ENCODE measurements at places on chromosomes 5 and 9. TPM values are rescaled to one million over a fixed set of nuclear protein-coding genes. Genes with fewer than 3 reads are reported as not detected.

GNA14 gene
- not detected for total RNA-seq

COL5A1 gene
- total RNA-seq = 2,410 TPM

TTC39B gene
- total RNA-seq = 27.9 TPM

MCIDAS gene
- not detected for total RNA-seq

FGF1 gene
- total RNA-seq = 6.9 TPM

DNM1 gene
- total RNA-seq = 87.0 TPM

NFIB gene
- total RNA-seq = 63.1 TPM

TXNDC8 gene
- not detected for total RNA-seq

- peaks cover 3% of the 10 kb centered on the region for H3K36me3 ChIP-seq
- H3K27ac ChIP-seq = no peak overlapping the region
- no peak for DNase-seq
- H3K4me3 ChIP-seq = no peak overlapping the region
Observed at GRCh38 chr9:26266146-26266793, 588.0 kb upstream of the TUSC1 start.

DNA sequence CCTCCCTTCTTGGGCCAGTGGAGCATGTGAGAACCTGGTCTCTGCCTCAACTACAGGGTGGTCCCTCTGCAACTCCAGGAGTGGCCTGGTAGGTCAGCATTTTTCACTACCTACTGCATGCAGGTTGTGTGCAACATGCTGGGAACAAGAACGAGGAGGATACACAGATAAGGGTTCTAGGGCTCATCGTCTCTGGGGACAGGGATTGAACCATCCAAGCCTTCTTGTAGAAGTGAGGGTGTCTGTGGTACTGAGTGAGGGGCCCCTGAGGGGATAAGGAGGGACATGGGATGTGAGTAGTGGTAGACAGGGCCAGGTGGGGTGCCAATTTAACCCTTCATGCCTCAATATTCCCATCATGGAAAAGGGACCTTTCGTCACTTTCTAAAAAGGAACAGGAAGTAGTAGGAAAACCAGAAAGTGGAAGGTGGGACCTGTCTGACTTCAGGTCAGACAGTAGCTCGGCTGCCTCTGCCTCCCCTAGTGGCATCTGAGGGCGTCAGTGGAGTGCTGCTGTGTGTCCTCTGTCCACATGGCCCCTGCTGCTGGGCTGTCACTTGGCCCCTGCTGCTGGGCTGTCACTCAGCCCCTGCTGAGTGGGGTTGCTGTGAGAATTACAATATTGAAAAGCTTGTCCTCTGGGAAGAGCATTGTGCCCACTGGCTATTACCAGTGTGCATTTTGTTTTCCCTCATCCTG is 48.6 kb upstream of the RNU6ATAC start:
- H3K36me3 ChIP-seq = no peaks in the 10 kb centered on the region
- no peak overlapping the region for H3K4me3 ChIP-seq
- peak; percentile 57 for DNase-seq
- H3K27me3 ChIP-seq = no peaks in the 10 kb centered on the region
- H3K27ac ChIP-seq = no peak overlapping the region

- H3K4me1 ChIP-seq = peaks cover 6% of the 10 kb centered on the region
- no peak for DNase-seq
- H3K4me3 ChIP-seq = no peak overlapping the region
- no peaks in the 10 kb centered on the region for H3K36me3 ChIP-seq
Observed at GRCh38 chr5:178293815-178294214, 61.2 kb upstream of the PHYKPL start.

DNA sequence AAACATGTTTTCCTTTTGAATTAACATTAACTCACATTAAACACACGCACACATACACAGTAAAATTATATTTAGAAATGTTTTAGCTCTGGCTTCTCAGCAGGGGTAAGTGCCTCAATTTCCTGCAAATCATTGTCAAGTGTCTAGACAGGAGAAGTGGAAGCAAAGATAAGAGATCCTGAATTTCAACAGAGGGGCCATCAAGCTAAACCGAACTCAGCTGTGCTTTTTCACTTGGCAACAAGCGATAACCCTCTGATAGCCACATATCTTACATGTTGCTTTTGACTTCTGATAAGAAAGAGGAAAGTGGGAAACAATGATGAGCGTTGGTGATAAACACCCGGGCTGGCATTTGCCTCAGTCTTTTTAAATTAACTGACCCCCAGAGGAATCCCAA is 79.7 kb upstream of the SPDL1 start:
- H3K36me3 ChIP-seq = peaks cover 1% of the 10 kb centered on the region
- no peak overlapping the region for H3K27ac ChIP-seq
- no peak overlapping the region for H3K4me3 ChIP-seq
- no peak for DNase-seq
- peaks cover 10% of the 10 kb centered on the region for H3K27me3 ChIP-seq

DNA sequence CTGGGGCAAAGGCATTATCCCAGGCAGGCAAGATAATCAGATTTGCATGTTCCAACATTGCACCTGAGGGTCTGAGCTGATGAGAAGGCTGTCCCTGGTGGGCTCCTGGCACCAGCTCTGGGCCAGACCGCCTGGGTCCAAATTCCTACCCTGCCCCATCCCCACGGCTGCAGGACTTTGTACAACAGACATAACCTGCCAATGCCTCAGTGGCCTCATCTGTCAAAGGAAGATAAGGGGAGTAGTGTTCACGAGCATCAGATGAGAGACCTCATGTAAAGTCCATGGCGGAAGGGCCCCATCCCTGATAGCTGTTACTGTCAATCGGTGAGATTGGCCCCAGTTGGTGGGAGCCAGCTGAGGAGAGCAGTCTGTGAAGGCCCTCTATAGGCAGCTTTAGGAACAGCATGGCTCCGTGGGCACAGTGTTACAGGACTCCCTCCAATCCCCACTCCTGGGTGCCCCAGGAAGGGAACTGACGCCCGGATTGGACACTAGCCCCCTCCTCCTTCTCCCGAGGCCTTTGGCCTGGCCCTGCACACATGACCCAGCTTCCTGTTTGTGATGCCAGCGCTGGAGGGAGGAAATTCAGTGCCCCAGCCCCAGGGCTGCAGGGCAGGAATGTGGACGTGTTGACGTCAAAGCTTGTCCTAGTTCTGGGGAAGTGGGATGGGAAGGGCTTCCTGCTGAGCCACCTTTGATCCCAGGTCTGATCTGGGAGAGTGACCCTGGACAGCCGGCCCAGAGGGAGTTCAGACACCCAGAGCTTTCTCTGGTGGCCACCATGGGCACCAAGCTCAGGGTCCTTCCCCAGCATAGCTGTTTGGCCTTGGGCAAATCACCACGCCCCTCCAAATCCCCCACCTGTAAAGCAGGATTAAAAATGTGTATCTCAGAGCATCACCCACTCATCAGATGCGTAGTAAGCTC is 56.2 kb downstream of the DUSP1 start:
- no peaks in the 10 kb centered on the region for H3K27me3 ChIP-seq
- peak; percentile 81 for DNase-seq
- H3K4me1 ChIP-seq = peaks cover 20% of the 10 kb centered on the region
- H3K36me3 ChIP-seq = no peaks in the 10 kb centered on the region

- H3K27ac ChIP-seq = no peak overlapping the region
- peaks cover 33% of the 10 kb centered on the region for H3K36me3 ChIP-seq
- no peak for DNase-seq
- no peaks in the 10 kb centered on the region for H3K27me3 ChIP-seq
- no peaks in the 10 kb centered on the region for H3K4me1 ChIP-seq
- no peak overlapping the region for H3K4me3 ChIP-seq
Observed at GRCh38 chr5:31433229-31433628, 98.7 kb downstream of the DROSHA start.

DNA sequence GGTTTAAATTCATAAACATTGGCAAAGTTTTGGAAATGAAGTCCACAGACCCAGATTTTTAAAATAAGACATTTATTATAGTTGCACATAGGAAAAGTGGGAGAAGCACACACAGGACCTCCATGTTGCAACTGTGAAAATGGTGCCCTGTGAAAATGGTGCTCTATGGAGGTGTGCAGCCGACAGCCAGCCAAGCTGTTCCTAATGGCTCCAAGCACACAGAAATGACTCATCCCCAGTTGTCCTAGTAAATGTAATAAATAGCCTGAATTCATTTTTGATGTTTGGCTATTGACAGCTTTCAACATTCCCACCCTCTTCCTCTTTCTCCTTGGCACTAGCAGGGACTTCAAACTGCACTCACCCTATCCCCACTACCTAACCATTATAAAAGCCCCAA is 590.9 kb downstream of the CAAP1 start:
- H3K4me1 ChIP-seq = peaks cover 19% of the 10 kb centered on the region
- no peak overlapping the region for H3K4me3 ChIP-seq
- no peaks in the 10 kb centered on the region for H3K36me3 ChIP-seq
- no peaks in the 10 kb centered on the region for H3K27me3 ChIP-seq
- DNase-seq = no peak

- no peak overlapping the region for H3K4me3 ChIP-seq
- peaks cover 18% of the 10 kb centered on the region for H3K4me1 ChIP-seq
- no peaks in the 10 kb centered on the region for H3K36me3 ChIP-seq
- no peaks in the 10 kb centered on the region for H3K27me3 ChIP-seq
- no peak for DNase-seq
- H3K27ac ChIP-seq = no peak overlapping the region
Observed at GRCh38 chr5:124746916-124747790, 714 bp upstream of the ZNF608 start.

DNA sequence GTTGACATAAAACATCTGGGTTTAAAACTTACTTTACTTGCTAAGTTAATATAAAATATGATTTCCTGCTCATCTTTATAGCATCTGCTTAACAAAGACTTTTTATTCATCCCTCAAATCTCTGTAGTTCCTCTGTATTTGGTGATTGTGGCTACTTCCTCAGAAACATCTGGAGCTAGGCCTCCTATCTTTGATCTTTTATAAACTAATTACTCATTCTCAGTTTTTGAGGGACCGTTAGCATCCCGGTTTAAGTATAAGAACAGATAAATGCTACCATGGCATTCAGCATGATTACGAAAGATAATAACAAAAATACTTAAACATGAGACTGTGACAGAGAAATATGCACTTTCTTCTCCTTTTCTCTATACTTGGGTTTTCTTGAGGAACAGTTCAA is 85.3 kb downstream of the SLC38A9 start:
- H3K36me3 ChIP-seq = peaks cover 4% of the 10 kb centered on the region
- no peak overlapping the region for H3K4me3 ChIP-seq
- H3K4me1 ChIP-seq = no peaks in the 10 kb centered on the region
- no peaks in the 10 kb centered on the region for H3K27me3 ChIP-seq
- no peak overlapping the region for H3K27ac ChIP-seq

GRCh38 chr5:32096891-32097595 is 77.1 kb downstream of the GOLPH3 start:
- no peak for DNase-seq
- H3K4me3 ChIP-seq = no peak overlapping the region
- H3K27ac ChIP-seq = peak overlapping the region; percentile 30
- peaks cover 25% of the 10 kb centered on the region for H3K36me3 ChIP-seq
- no peaks in the 10 kb centered on the region for H3K27me3 ChIP-seq

GRCh38 chr9:84339962-84340361 is 596 bp downstream of the SLC28A3 start:
- no peaks in the 10 kb centered on the region for H3K27me3 ChIP-seq
- peaks cover 28% of the 10 kb centered on the region for H3K4me1 ChIP-seq
- peak overlapping the region; percentile 61 for H3K27ac ChIP-seq
- no peak for DNase-seq
- H3K4me3 ChIP-seq = no peak overlapping the region

- H3K4me3 ChIP-seq = no peak overlapping the region
- no peak overlapping the region for H3K27ac ChIP-seq
- DNase-seq = no peak
- H3K36me3 ChIP-seq = no peaks in the 10 kb centered on the region
- no peaks in the 10 kb centered on the region for H3K4me1 ChIP-seq
Observed at GRCh38 chr9:71306134-71306533, 184.7 kb upstream of the TRPM3 start.

DNA sequence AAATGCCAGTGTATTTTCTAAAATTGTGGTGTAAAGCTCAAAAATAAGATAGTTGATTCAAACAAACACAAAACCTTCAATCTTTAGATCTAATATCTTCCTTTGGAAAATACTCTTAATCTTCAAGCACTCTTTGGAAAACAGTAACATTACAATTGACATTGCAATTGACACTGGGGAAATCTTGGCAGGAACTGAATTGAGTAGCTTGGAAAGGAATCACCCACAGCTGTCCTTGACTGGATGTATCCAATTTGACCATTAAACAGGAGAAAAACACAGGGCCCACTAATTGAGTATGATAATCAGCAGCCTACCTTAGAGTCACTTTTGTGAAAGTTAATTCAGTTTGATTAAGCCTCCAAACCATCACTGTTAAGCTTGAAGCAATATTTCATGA is 776.7 kb downstream of the DTWD2 start:
- DNase-seq = no peak
- H3K36me3 ChIP-seq = no peaks in the 10 kb centered on the region
- H3K27me3 ChIP-seq = peaks cover 2% of the 10 kb centered on the region
- H3K4me1 ChIP-seq = no peaks in the 10 kb centered on the region
- H3K4me3 ChIP-seq = no peak overlapping the region

DNA sequence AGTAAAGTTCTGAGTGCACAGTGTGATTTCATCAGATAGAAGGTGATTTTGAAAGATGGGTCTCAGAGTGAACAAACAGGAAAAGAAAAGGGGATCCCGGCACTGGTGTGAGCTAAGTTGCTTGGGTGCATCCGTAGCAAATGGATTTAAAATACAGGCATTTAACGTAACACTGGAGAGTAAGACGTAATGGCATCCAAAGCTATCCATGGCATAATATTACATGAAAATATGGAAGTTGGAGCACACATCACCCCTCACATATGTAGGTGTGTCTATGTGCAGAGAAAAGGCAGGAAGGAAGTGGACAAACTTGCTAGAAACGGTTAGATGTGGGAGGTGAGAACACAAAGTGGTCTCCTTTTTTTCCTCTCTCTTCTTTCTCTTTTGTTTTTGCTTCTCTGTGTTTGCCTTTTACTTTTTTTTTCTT is 38.2 kb upstream of the SEMA4D start:
- peaks cover 1% of the 10 kb centered on the region for H3K36me3 ChIP-seq
- DNase-seq = no peak
- peaks cover 2% of the 10 kb centered on the region for H3K27me3 ChIP-seq
- H3K27ac ChIP-seq = no peak overlapping the region
- H3K4me1 ChIP-seq = peaks cover 5% of the 10 kb centered on the region

- H3K4me1 ChIP-seq = peaks cover 41% of the 10 kb centered on the region
- no peak for DNase-seq
- no peak overlapping the region for H3K4me3 ChIP-seq
- no peaks in the 10 kb centered on the region for H3K27me3 ChIP-seq
- H3K27ac ChIP-seq = no peak overlapping the region
- no peaks in the 10 kb centered on the region for H3K36me3 ChIP-seq
Observed at GRCh38 chr5:15833365-15833764, 333.4 kb downstream of the FBXL7 start.

DNA sequence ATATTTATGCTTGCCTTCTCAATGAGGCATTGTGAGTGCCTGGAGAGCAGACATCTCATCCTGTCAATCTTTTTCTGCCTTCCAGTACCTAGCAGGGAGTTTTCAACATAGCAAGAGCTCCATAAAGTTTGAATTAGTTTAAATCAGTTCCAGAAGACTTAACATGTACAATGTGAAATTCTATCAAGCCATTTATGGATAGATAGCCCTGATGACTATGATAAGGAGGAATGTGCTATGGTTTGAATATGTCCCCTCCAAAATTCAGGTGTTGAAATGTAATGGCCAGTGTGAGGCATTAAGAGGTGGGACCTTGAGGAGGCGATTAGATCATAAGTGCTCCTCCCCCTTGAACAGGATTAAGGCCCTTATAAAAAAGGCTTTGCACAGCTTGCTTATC is 306.9 kb upstream of the SMARCA2 start:
- no peak for DNase-seq
- H3K27ac ChIP-seq = no peak overlapping the region
- H3K36me3 ChIP-seq = no peaks in the 10 kb centered on the region
- H3K27me3 ChIP-seq = peaks cover 5% of the 10 kb centered on the region
